Occipital lobe (tissue), 3 donors: ENCODE measurements at places on chromosomes 3 and 15. TPM values are rescaled to one million over a fixed set of nuclear protein-coding genes. Genes with fewer than 3 reads are reported as not detected.

Gene TMEM266
- 4.7 TPM for total RNA-seq

Gene TERC
- 102 TPM for total RNA-seq

Gene LMOD3
- total RNA-seq: 0.16 TPM

Gene RETNLB
- total RNA-seq: not detected

Gene SOX2
- 78.0 TPM for total RNA-seq

Gene ZNF860
- 2.8 TPM for total RNA-seq

Gene NKTR
- 246 TPM for total RNA-seq

Gene GOLGA8Q
- total RNA-seq: 0.62 TPM

Gene ZNF148
- 111 TPM for total RNA-seq

Gene HDC
- total RNA-seq: not detected

Gene GPD1L
- 78.8 TPM for total RNA-seq

Gene ZNF660
- total RNA-seq: 14.3 TPM

Gene NBEAL2
- total RNA-seq: 3.3 TPM

Gene CCDC9B
- total RNA-seq: 1.6 TPM

Gene APOD
- 3.6 TPM for total RNA-seq

Gene PLSCR4
- 7.6 TPM for total RNA-seq

Gene KLHL40
- not detected for total RNA-seq

Gene CD96
- total RNA-seq: not detected

Gene PLA2G4E
- not detected for total RNA-seq

Gene IGSF10
- total RNA-seq: 0.31 TPM

Gene PPP1R14D
- total RNA-seq: not detected

Gene FBXW12
- total RNA-seq: 2.5 TPM

Gene ARHGAP31
- total RNA-seq: 3.7 TPM

Gene GOLGA8O
- not detected for total RNA-seq

Gene CDHR4
- total RNA-seq: not detected

Gene DUOXA2
- total RNA-seq: not detected

Gene LRRC28
- 40.2 TPM for total RNA-seq

Gene U2SURP
- 160 TPM for total RNA-seq

Gene CYP19A1
- 0.94 TPM for total RNA-seq

Gene CTXN2
- total RNA-seq: 0.16 TPM

Gene CALML4
- total RNA-seq: 2.2 TPM

Gene TGM5
- total RNA-seq: not detected

Gene MNS1
- total RNA-seq: 1.9 TPM

Gene MORC1
- 0.31 TPM for total RNA-seq

Gene PRRT3
- 4.1 TPM for total RNA-seq

Gene MOBP
- 0.94 TPM for total RNA-seq

Gene RBSN
- 70.8 TPM for total RNA-seq

Gene MESP2
- total RNA-seq: not detected

Gene STX19
- not detected for total RNA-seq

Gene CAMP
- not detected for total RNA-seq
